AG04450 (cell line): ENCODE measurements at places on chromosomes 4 and X. TPM values are rescaled to one million over a fixed set of nuclear protein-coding genes. Genes with fewer than 3 reads are reported as not detected.

FGFR3 gene
- polyA plus RNA-seq = 0.06 and 0.21 TPM in 2 replicates

GABRG1 gene
- polyA plus RNA-seq = not detected in 2 replicates

RRH gene
- 0.07 and 0.15 TPM in 2 replicates for polyA plus RNA-seq

FRMPD3 gene
- polyA plus RNA-seq = 0.01 and 0.04 TPM in 2 replicates

UNC5C gene
- polyA plus RNA-seq = 0.07 TPM in 2 replicates

TCEAL9 gene
- polyA plus RNA-seq = 141 and 234 TPM in 2 replicates

DNA sequence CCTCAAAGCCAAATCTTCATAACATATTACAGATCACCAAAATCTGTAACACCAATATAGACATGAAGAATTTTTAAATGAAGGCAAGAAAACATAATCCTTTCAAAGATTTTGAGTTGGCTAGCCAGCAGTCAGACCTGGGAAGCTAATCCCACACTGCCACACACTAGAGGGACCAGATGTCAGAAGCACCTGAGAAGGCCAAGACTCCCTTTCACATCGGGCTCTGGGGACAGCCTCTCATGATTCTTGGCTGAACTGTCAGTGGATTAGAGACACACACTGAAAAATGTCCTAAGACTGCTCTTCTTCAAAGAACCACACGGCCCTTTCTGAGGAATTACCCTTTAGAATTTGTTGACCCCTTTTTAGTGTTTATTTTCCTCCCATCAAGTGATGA lies 28.2 kb upstream of the SPATA4 start:
- DNase-seq = no peak

GRCh38 chrX:114800719-114801118 lies 216.7 kb downstream of the IL13RA2 start:
- no peak for DNase-seq

DNA sequence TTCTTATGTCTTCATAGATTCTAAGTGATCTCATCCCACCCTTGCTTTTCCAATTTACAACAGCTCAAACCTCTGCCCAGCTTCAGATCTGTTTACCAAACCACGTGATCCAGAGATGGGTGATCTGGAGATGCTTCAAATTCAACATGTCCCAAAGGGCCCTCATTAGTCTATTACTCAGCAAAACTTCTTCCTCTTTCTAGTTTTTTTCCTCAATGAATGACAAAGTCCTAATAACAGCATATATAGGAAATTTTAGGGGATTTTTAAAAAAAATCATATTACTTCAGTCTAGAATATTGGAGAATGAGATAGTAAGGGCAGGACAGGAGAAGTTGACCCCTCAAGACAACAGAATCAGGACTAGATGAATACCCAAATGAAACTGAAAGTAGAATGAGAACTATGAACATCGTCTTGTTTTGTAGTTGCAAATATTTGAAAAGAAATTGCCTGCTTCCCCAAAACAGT lies 127.1 kb downstream of the CFAP299 start:
- no peak for DNase-seq

- no peak for DNase-seq
Measured at GRCh38 chrX:127129510-127129909, 310.0 kb downstream of the PRR32 start.

DNA sequence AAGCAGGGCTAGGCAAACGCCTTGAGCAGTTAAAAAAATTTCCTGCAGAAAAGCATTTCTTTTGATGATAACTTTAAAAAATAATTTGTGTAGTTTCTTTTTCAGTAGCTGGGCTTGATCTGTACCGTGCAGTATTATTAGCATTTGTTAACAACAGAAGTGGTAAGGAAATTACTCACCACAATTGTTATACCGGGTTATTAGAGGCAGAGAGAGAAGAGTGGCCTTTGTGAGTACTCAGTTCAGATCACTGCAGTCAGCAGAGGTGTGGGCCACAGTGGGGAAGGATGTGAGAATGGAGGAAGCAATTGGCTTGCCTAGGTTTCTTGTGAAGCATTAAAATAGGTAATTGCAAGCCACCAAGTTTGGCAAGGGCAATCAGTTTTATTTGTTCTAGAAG lies 14.3 kb upstream of the IL21 start:
- DNase-seq = no peak

GRCh38 chrX:39905538-39905891 lies 192.2 kb downstream of the BCOR start:
- DNase-seq = no peak

GRCh38 chrX:45351478-45351877 lies 150.8 kb upstream of the DIPK2B start:
- DNase-seq = peak; percentile 33

DNA sequence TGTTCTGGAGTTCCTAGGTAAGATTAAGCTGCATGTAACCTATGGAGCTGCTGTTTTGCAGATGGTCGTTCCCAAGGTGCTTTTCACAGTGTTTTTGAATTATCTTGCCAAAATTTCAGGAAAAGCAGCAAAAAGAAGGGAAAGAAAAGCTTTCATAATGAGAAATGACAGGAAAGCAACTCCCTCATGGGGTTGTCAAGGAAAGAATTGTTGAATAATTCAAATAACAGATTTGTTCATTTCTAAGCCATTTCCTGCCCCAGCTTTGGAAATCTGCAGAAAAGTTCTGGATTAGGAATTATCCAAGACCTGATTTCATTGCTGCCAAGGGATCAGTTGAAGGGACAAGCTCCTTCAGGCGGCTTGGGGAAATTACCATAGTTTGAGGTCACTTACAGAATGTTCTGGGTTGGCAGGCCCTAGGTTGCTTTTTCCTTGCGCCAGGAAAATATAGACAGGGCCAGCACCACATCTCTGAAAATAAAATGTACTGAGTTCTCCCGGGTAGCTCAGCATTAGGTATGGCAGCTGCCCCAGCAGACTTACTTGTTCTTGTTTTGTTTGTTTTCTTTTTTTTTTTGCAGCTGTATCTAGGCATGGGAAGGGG lies 354.7 kb downstream of the STIM2 start:
- DNase-seq = no peak

DNA sequence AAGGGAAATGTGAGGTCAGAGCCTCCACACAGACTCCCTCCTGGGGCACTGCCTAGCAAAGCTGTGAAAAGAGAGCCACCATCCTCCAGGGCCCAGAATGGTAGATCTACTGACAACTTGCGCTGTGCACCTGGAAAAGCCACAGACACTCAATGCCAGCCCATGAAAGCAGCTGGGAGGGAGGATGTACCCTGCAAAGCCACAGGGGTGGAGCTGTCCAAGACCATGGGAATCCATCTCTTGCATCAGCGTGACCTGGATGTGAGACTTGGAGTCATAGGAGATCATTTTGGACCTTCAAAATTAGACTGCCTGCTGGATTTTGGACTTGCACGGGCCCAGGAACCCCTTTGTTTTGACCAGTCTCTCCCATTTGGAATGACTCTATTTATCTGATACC lies 22.8 kb downstream of the CDKN2AIP start:
- DNase-seq = no peak

DNA sequence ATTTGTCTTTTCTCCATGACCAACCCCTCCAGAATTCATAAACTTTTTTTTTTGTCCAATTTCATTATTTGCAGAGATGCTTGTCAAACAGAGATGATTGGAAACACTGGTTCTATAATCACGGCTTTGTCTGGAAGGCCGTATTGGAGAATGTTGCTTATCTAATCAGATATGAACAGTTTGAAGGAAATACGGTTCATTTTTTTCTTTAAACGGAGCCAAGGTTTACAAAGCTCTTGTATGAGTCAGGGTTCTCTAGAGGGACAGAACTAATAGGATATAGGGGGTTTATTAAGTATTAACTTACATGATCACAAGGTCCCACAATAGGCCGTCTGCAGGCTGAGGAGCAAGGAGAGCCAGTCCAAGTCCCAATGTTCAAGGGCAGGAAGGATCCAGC lies 1415.8 kb downstream of the C4orf33 start:
- DNase-seq = no peak

- no peak for DNase-seq
Measured at GRCh38 chr4:1479454-1479853, 73.2 kb upstream of the NKX1-1 start.

GRCh38 chr4:41792166-41792565 lies 43.6 kb upstream of the PHOX2B start:
- no peak for DNase-seq

DNA sequence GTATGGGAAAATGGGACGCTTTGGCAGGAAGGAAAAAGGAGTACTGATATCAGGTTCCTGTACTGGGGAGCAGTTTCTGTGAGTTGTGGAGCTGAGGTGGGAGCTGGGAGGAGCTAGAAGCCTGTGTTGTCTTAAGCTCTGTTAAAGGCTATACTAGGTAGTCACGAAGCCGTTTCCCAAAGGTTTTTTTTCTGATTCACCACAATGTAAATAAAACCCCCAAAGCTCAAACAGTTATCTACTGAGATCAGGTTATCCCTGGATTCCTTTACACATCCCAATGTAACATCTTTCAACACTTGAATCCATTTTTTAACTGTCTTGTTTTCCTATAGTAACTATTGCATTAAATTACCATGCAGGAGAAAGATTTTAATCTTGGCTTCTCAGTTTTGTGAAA lies 297.4 kb upstream of the SFRP2 start:
- DNase-seq = no peak

DNA sequence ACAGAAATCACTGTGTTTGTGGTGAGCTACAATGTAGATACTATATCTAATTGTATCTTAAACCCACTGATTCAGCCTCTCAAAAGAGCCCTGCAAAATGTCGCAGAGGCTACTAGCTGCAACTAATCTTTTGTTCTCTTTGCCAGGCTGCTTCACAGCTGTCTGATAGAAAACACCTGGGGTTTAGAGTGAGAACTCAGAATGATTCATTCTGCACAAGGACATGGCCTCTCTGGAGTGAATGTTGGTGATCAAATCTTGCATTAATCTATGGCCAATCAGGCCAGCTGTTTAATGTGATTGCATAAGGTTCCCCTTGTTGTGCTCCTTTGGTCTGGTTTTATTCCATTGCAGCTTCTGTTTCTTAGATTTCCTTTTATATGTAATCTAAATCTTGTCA lies 100.3 kb downstream of the EMCN start:
- no peak for DNase-seq

- no peak for DNase-seq
Measured at GRCh38 chr4:100372432-100372831, 145.4 kb downstream of the EMCN start.

DNA sequence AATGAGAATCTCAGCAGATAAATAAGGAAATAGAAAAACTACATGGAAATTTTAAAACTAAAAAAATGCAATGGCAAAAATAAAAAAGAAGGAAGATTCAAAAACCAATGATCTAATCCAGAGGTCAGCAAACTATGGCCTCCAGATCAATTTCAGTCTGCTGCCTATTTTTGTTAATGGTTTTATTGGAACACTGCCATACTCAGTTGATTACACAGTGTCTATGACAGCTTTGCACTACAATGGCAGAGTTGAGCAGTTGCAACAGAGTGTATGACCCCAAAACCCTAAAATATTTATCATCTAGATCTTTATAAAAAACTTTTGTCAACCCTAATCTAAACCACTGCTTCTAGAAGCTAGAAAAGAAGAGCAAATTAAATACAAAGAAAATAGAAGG lies 170.3 kb downstream of the RAB28 start:
- DNase-seq = no peak

DNA sequence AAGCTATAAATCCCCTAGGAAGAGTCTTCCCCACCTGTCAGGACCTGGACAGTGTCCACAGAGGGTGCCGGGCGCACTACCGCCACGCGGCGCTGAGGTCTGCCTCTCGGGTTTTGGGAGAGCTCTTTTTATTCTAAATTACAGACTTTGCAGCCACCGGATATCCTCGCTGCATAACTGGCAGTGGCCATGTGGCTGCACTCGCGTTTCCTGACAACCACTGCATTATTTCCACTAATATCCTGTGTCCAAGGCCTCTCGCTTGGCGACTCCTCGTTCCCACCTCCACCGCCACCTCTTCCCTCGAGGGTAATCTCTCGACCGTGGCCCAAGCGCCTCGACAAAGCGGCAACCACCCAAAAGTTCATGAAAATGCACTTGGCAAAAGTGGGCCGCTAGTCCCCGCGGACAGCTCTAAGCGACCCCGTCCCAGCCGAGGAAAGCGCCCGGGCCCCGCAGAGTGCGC lies 512 bp upstream of the TMEM131L start:
- DNase-seq = no peak

GRCh38 chr4:52618795-52619590 lies 40.1 kb downstream of the USP46 start:
- DNase-seq = no peak

DNA sequence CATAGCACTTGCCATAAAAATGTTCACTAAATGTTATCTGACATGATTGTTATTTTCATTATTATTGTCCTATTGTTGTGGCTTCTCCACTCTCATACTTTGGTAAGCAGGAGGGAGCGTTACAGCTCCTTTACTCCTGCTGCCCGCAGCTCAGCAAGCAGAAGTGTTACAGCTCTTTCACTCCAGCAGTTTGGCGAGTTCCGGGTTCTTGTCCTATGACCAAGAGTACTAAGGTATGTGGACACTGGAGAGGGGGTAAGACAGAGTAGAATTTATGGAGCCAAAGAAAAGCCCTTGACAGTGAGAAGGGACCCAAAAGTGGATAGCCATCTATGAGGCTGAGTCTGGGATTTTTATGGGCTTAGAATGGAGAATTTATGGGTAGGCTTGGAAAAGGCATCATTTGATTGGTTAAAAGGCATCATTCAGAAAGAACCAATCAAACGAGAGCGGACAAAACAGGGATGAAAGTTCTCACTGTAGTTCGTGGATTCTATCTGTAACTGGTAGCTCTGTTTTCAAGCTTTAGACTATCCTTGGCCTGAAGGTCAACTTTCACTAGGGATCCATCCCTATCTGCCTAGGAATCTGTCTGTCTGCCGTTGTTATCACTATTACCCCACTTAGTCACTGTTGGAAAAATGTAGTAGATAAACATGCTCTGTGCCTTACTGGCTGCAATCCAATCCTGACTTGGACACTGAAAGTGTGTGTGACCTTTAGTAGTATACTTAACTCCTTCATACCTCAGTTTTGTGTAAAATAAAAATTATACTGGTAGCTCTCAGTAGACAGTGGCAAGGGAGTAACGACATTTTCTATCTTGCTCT lies 545.6 kb upstream of the LCORL start:
- no peak for DNase-seq

GRCh38 chrX:22124098-22124497 lies 92.0 kb downstream of the PHEX start:
- DNase-seq = no peak

- DNase-seq = no peak
Measured at GRCh38 chr4:126361287-126361686, 1046.5 kb downstream of the FAT4 start.

DNA sequence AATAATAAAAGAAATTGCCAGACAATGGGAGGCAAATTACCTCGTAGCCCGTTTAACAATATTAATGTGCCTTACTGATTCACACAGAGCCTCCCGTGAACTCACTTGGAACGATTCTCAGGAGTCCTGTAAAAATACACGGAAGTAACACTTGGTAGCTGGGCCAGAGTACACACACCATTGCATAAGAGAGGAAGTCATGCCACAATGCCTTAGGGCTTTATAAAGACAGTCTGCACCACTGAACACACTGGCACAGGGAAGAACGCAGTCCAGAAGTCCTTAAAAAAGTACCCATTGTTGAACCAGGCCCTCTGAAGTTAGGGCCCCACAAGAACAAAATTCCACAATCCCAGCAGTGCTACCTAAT lies 15.1 kb downstream of the SLC2A9 start:
- no peak for DNase-seq
